KG1 (cell line): ENCODE measurements at places on chromosomes 3 and 15.

DNA sequence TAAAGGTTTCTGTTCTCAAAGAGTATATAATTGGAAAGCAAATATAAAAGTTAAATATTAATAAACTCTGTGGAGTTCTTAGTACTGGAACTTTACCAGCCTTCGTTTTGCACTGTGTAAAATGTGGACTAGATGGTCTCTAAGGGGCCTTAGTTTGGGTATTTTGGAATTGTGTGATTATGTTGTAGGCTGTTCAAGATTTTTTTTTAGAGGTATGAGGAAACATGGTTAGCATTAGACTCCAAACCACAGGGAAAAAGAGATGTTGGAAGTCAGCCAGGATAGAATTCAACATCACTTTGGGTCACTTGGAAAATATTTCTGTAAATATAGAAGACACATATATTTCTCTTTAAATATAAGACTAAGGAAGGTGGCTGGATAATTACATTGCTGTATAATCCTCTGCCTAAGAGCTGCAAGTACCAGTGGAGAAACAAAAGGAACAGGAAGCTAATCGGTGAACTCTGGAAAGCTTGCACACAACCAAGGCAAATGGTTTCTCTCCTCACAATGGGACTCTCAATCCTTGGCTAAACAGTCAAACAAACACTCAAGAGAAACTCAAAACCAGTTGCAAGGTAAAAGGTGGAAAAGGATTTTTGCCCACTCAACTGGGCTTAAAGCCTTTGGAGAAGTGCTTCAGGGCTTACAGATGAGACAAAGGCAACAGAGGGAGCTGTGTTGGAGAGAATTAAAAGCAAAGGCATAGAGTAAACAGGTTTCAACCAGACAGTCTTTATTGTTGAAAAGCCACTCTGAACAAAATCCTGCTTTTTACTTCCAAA is 141.7 kb downstream of the NR1D2 start:
- no peak for DNase-seq

GRCh38 chr15:98505611-98506031 is 142.7 kb upstream of the IGF1R start:
- DNase-seq = no peak

DNA sequence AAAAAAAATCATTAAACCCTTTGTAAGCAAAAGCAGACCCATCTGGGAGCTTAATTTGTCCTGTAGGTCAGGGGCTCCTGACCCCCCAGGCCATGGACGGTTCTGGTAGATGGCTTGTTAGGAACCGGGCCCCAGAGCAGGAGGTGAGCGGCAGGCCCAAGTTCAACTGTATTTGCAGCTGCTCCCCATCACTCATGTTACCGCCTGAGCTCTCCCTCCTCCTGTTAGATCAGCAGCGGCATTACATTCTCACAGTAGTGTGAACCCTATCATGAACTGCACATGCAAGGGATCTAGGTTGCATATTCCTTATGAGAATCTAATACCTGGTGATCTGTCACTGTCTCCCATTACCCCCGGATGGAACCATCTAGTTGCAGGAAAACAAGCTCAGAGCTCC is 60.7 kb downstream of the FSIP1 start:
- no peak for DNase-seq

DNA sequence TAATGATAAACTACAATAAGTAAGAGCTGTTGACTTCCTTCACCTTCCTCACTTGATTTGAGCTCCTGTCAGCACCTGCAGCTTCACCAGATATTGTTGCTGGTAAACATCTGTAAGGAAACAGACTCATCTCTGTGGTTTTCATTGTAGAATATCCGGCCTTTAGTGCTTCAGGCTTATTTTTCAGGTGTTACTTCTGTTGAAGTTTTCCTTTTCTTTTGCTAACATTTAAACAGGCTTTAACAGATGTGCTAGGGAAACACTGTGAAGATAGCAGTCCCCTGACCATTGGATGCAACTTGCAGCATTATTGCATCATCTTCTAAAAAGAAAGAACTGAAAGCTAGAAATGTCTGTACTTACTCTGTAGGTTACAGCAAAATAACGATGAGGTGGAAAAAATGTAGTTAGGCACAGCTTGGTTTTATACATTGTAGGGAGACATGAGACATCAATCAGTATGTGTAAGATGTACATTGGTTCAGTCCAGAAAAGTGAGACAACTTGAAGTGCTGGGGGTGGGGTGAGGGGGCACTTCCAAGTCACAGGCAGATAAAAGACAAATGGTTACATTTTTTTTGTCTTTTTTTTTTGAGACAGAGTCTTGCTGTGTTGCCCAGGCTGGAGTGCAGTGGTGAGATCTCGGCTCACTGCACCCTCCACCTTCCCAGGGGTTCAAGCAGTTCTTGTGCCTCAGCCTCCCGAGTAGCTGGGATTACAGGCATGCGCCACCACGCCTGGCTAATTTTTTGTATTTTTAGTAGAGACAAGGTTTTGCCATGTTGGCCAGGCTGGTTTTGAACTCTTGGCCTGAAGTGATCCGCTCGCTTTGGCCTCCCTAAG is 10.2 kb downstream of the EDEM1 start:
- DNase-seq = peak; percentile 28

GRCh38 chr15:69973102-69973714 is 124.5 kb downstream of the TLE3 start:
- no peak for DNase-seq

DNA sequence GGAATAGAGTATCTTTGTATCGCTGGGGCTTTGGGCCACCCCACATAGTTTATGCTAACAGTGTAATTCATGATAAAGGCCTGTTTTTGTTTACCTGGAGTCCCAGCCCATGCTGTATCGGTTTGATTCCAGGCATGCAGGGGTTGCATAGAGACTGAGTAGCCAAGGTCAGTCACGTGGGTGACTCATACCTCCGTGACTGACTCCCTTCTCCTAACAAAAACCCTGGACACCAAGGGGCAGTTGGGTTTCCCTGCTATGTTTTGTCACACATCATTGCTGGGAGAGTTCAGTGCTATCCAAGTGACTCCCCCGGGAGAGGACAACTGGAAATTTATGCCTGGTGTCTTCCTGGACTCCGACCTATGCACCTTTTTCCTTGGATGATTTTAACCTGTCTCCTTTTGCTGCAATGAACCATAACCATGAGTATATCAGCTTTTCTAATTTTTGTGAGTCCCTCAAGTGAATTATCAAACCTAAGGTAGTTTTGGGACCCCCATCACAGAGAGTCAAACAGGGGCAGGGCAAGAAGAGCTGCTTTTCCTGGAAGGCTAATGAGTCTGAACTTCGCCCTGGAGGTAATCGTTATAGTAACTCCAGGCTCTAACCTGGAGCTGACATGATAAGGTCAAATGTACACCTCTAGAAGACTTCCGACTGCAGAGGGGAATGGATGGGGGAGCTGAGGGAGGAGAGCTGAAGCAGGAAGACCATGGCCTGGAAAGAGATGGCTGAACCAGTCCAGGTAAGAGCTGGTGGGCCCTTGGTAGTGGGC is 57.0 kb downstream of the SRGAP3 start:
- no peak for DNase-seq

GRCh38 chr3:40583691-40584090 is 58.9 kb downstream of the ZNF621 start:
- no peak for DNase-seq

- no peak for DNase-seq
Observed at GRCh38 chr3:112776000-112776399, 70.7 kb downstream of the CD200R1L start.

DNA sequence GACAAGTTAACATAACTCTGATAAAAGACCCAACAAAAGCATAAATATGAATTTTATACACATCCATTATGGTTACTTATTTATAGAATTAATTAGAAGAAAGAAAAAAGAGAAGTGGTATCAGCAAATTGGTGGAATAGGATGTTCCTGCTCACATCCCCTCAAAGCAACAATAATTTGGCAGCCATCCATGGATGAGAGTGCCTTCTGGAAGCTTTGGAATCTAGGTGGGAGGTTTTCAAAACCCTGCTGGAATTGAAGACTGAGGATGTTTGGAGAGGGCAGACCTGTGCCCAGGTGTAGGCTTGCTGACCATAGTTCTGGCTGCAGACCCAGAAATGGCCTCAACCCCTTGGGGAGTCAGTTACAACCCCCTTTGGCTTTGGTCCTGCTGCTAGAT is 91.2 kb downstream of the EDEM1 start:
- DNase-seq = no peak

DNA sequence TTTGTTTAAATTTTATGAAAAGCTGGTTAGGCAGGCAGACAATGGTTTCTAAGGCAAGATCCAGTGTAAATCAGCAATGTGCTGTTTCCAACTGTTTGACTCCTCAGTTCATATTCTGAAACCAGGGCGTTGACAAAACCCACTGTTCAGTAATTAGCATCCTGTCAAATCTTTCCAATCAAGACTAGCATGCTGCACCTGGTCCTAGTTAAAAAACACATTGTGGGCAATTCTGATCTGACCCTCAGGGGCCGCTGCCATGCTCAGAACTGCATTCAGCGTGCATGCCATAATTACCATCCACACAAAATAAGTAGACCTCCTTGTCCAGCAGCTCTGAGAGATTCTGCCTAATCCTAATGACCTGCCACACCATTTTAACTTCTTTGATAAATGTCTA is 20.9 kb upstream of the RBP1 start:
- no peak for DNase-seq
